Right atrium auricular region (tissue), 2 donors: ENCODE measurements at places on chromosomes 4 and X. TPM values are rescaled to one million over a fixed set of nuclear protein-coding genes. Genes with fewer than 3 reads are reported as not detected.

SH3TC1 gene
- 8.9 TPM for total RNA-seq

MAP7D2 gene
- 0.24 TPM for total RNA-seq

MXRA5 gene
- 4.2 TPM for total RNA-seq

PPARGC1A gene
- 41.6 TPM for total RNA-seq

OCIAD1 gene
- total RNA-seq, result 215 TPM

TKTL1 gene
- total RNA-seq, result 1.1 TPM

VSIG4 gene
- 28.0 TPM for total RNA-seq

TSPAN7 gene
- 134 TPM for total RNA-seq

HNRNPDL gene
- total RNA-seq, result 81.2 TPM

TRMT10A gene
- 2.1 TPM for total RNA-seq

NPNT gene
- total RNA-seq, result 10.5 TPM

BEND2 gene
- not detected for total RNA-seq
